EH (cell line): ENCODE measurements at places on chromosomes 1 and 21.
A peak's percentile ranks its signal among the peaks of the same experiment; 100 is the strongest.

GRCh38 chr1:232568906-232569553, 60.9 kb downstream of the SIPA1L2 start:
- DNase-seq, result no peak

GRCh38 chr1:57422271-57423134, 1.4 kb downstream of the DAB1 start:
- peak; percentile 40 for DNase-seq

GRCh38 chr1:114979278-114979891, 50.2 kb upstream of the TSHB start:
- DNase-seq, result peak; percentile 60

DNA sequence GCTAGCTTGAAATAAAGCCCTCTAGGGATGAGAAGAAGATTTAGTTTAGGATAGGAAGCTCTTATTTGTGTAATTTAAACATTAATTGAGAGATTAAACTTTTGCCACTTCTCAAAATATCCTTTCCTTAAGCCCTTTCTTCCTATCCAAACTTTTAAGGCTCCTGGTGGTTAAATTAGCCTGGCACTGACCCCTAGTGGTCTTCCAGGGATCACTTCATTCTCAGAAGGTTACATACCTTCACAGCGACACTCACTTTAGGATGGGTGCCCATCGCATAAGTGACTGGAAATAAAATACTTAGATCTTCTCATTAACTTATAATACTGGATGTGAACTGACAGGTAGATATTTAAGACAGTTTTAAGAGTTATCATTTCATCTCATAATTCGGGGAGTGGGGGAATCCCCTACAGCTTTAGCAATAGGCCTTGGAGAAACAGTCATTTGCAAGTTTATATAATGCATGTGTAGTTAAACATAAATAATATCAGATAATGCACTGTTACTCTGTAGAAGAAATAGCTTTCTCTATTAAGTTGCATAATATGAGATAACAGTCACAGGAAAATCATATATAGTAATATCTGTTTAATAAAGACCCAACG, 7.4 kb downstream of the LHX9 start:
- DNase-seq, result peak; percentile 74

- peak; percentile 8 for DNase-seq
Measured at GRCh38 chr1:232923739-232924386, 26.5 kb upstream of the NTPCR start.

DNA sequence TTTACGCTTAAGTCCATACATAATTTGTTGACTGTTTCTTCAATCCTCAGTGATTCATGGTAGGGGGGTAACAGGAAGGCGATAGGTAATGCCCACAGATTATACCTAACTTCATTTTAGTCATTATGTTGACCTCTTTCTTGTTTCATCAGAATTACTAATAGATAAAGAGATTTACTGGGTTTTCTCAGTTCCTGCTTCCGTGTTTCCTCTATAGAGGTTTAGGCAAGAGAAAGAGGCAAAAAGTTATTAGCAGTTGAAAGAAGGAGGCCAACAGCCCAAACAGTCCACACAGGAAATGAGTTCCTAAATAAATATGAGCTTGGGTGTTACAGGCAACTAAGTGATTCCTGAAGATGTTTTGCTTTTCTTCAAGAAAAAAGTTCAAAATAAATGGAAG, 17.9 kb upstream of the CLCA1 start:
- peak; percentile 13 for DNase-seq

GRCh38 chr21:38942748-38943211, 137.1 kb downstream of the ETS2 start:
- DNase-seq, result no peak
